ENCODE measurements at places on chromosomes 7 and 10.

GRCh38 chr7:140671966-140672365 is 779 bp upstream of the ADCK2 start:
- no peak for DNase-seq

DNA sequence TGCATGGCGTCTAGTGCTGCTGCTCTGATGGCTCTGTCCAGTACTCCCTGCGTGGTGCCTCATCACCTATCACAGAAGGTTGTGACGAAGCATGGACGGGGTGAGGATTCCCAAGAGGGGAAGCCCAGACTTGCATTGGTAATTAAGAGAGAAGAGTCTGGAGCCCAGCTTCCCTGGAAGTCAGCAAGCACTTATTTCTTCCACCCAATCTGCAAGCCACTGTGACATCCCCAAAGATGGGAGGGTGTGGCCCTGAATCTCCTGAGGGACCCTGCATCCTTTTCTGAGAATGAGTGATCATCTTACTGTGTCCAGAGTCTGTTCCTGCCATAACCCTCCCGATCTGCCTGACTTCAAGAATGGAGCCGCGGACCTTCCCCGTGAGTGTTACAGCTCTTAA is 166.7 kb downstream of the PTPN20 start:
- DNase-seq = no peak

- no peak for DNase-seq
These were observed 169.2 kb downstream of the ZNF438 start for GRCh38 chr10:30862486-30862885.

GRCh38 chr10:6395606-6396005 is 184.5 kb downstream of the PRKCQ start:
- no peak for DNase-seq

- no peak for DNase-seq
These were observed 62.9 kb upstream of the TRIM8 start for GRCh38 chr10:102581401-102581800.

DNA sequence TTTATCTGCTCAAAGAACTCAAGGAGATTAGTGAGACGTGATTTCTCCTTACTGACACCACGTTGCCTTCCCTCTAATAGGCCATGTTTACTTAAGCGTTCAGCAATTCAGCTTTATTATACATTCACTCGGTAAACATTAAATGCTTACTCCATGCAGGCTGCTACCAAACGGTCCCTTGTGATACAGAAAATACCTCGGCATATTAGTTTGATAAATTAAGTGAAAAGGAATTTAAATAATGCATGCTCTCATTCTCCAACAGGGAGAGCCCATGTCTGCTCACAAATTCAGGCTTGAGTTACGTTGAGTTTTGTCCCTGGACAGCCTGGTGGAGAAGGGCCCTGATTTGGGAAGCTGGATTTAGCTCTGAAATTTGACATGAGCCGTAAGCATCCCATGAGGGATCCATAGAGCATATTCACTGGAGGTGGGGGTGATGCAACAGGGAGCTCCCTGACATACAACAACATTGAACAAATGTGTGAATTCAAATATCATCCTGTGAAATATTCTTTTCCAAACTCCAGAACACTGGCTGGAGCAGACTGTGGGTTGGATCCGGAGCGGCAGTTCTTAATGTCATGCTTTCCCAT is 86.3 kb downstream of the TBXAS1 start:
- no peak for DNase-seq

DNA sequence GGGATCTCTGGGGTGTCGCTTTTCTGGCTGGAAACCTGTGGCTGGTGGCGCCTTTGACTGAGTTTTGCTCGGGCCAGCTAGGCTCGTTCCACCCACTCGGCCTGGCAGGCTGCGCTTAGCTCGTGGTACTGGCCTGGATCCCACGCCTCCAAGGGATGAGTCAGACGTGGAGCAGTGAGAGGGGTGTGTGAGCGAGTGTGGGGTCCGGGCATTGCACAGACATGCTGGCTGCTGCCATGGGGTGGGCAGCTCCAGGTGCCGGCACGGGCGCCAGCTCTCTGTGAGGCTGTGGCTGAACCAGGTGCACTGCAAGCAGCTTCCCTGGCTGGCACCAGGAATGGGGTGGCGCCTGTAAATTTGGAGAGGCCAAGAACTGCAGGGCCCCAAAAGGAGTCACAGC is 63.1 kb upstream of the CACNA2D1 start:
- DNase-seq = no peak

GRCh38 chr7:137449016-137449415 is 105.5 kb upstream of the PTN start:
- DNase-seq = no peak

DNA sequence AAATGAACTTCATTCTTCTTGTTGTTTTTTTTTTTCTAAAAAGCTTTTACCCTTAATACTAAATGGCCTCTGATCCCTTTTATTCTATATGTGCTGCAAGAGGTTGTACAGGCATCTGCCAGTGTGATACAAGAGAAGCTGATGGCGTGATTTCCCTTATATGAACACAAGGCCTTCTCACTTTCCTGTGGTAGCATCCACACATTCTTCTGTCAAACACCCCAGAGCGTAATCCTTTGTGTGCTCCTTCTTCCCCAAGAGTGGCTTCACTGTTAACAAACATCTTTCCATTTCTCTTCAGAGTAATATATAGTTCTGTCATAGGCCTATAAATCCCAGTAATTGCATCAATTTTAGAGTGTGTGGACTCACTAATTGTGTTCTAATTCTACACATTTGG is 86.3 kb upstream of the CAPZA2 start:
- no peak for DNase-seq

DNA sequence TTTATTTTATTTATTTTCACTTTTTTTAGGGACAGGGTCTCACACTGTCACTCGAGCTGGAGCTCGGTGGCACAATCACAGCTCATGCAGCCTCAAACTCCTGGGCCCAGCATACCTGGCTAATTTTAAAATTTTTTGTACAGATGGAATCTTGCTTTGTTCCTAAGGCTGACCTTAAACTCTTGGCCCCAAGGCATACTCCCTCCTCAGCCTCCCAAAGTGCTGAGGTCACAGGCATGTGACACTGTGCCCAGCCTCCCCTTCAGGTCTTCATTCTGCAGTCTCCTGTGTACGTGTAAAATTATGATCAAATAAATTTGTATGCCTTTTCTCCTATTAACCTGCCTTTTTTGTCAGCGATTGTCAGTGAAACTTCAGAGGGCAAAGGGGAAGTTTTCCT is 17.8 kb upstream of the TCTN3 start:
- no peak for DNase-seq

GRCh38 chr7:33694006-33694405 is 211.3 kb upstream of the BMPER start:
- no peak for DNase-seq

DNA sequence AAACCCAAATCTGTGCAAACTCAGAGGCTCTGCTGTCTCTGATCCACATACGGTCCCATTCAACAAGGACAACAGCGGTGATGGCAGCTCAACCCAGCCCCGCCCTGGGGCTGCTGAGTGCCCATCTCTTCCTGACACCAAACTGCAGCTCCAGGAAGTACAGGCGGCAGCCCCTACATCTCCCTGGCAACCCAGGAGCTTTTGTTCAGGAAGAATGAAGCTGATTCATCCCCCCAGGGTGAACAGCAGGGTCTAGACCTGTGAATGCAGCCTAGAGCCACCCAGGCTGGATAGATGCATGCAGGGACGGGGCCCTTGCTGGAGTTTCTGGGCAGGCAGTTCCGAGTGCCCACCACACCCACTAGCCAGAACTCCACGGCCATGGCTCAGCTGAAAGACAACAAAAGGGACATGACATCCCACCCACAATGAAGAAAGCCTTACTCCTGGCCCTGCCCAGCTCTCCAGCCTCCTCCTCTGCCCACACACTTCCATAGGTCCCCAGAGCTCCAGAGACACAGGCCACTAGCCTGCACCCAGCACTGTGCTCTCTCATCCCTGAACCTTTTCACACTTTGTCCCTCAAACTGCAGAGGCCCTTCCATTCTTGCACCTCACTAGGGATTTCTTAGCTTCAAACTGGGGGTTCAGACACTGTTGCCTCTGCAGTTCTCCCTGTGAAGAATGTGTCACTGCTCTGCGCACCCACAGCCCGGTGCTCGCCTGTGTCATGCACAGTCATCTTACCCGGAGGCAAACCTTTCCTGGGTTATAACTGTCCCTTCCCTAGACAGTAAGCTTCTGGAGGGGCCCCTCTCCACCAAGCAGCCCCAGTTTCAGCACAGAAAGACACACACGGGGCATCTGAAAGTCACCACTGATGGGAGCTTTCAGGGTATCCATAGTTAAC is 99.1 kb downstream of the GRID1 start:
- no peak for DNase-seq

DNA sequence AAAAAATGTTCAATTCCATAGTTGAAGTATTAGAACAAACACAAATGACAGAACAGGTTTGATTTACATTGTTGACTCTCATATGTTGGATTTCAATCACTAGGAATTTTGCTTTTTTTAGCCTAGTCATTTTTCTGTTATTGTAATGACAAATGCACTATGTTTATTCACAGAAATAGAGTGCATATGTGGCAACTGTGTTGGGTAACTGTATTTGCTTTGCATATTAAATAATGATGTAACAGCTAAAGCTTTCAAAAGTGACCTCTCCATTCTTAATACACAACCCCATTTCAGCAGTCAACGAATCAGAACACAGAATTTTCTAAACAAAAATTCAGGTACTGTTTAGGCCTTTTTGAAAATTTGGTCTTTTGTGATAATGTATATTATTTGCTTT is 54.0 kb upstream of the SLC26A5 start:
- no peak for DNase-seq

DNA sequence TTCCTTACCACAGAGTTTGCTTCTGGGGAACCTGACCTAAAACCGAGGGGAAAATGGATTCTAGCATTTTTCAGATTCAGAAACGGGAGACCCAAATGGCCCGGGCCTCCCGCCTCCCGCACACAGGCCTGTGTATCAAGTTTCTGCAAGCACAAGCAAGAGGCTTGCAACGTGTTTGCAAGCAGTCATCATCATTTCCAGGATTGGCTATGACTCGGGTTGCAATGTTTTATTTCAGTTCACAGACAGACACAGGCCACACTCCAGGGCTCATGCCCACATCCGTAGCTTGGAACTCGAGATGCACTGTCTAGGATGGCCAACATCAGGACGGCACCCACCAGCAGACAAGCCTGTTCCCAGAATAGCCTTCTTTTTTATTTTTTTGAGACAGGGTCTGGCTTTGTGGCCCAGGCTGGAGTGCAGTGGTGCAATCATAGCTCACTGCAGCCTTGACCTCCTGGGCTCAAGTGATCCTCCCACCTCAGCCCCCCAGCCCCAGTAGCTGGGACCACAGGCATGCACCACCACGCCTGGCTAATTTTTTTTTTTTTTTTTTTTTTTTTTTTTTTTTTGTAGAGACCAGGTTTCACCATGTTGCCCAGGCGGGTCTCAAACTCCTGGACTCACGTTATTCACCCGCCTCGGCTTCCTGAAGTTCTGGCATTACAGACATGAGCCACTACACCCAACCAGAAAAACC is 68.1 kb upstream of the FOXK1 start:
- no peak for DNase-seq

DNA sequence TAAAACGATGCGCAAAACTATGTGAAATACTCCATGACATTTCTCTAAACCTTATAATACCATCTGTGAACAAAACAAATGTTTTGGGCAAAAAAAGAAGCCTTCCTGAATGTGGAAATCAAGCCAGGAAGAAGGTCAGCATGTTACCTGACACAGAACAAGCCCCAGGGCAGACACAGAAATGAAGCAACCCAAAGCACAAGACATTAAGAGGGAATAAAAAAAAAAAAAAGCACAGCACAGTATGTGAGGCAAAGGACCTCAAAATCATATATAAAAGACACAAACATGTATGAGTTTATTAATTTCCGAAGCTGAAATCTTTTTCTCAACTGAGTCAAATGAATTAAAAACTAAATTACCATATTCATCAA is 161.8 kb downstream of the SKIDA1 start:
- DNase-seq = no peak

- no peak for DNase-seq
These were observed 6.8 kb downstream of the PLAU start for GRCh38 chr10:73917566-73918305.

GRCh38 chr10:104347295-104348045 is 6.2 kb upstream of the CFAP58 start:
- no peak for DNase-seq

DNA sequence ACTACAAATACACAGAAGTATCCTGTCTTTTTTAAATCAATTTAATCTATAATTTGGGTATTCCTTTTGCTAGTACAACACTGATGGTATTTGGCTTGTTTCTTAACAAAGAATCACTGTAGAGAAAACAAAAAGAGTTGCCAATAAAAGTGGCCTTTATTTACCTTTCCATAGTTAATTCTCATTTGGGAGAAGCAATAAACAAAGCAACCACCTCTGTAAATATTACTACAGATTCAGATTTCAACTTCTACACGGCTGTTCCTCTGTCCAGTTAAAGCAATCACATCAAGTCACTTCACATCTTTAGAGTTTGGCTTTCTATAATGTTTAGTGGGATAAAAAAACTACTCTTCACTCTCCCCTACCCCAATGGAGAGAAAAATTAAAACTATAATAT is 34.4 kb downstream of the ERCC6 start:
- DNase-seq = no peak

- no peak for DNase-seq
These were observed 17.3 kb downstream of the CCDC3 start for GRCh38 chr10:12984165-12984747.

- no peak for DNase-seq
These were observed 757 bp downstream of the RAB19 start for GRCh38 chr7:140404565-140405065.

DNA sequence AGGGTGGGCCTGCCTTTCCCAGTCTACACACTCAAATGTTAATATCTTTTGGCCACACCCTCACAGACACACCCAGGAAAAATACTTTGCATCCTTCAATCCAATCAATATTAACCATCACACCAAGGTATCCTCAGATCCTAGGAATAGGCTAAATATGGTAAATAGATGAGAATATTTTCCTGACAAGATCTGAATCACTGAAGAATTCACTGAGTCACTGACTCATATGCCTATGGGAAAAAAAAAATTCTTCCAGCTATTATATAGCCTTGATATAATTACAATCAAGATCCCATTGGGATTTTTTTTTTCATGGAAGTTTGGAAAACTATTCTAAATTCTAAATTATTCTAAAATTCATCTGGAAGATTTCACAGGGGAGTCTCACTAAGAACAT is 65.8 kb downstream of the INHBA start:
- no peak for DNase-seq

GRCh38 chr10:46999217-46999616 is 88.0 kb downstream of the PTPN20 start:
- no peak for DNase-seq
